ENCODE measurements at places on chromosomes 6 and 20.

- DNase-seq: no peak
These were observed 51.3 kb downstream of the CD109 start for GRCh38 chr6:73747289-73747688.

GRCh38 chr6:165886169-165886568 lies 223.1 kb upstream of the PDE10A start:
- DNase-seq: no peak

- DNase-seq: no peak
These were observed 38.5 kb downstream of the PLCG1 start for GRCh38 chr20:41175727-41176330.

GRCh38 chr6:34810936-34811632 lies 19.2 kb downstream of the BLTP3A start:
- no peak for DNase-seq

- DNase-seq: no peak
These were observed 41.9 kb upstream of the NOL4L start for GRCh38 chr20:32626859-32627636.

GRCh38 chr20:59823491-59824259 lies 109.8 kb downstream of the SYCP2 start:
- DNase-seq: no peak

DNA sequence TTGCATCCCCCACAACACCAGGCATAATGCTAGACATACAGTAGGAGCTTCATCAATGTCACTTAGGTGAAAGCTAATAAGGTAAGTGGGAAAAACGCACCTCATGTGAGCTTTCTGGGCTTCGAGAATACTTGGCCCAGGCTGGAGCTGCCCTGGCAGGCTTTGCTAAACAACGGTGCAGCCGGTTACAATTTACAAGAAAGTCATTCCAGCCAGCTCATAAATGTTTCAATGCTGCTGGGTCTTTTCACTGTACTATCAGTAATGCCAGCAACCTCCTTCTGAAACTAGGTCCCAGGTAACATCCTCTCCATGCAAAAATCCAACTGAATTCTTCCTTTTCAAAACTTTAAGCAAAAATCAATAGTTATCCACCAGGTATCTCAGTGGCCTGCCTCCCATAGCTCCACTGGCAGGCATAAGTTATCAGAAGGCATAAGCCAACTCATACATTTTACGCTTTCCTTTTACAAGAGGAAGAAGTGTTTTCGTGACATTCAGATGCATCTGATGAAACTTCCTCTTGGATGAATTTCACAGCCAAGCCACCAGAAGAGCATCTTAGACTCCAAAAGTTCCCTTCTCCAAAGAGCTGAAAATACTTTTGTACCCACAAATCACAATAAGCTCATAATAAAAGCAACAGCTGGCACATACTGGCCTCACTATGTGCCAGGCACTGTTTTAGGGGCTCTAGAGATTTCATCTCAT lies 56.3 kb downstream of the RTN4IP1 start:
- no peak for DNase-seq

GRCh38 chr6:20024978-20025377 lies 187.3 kb downstream of the MBOAT1 start:
- DNase-seq: no peak

All from stimulated activated CD4-positive, alpha-beta T cell treated with anti-CD3 and anti-CD28 coated beads, Interleukin-15, amount 100 ng/mL, for 48 hours (primary cell).